Stimulated activated CD8-positive, alpha-beta memory T cell treated with anti-CD3 and anti-CD28 coated beads, Interleukin-7, amount 100 ng/mL, for 48 hours (primary cell): ENCODE measurements at places on chromosomes 7 and 10.

DNA sequence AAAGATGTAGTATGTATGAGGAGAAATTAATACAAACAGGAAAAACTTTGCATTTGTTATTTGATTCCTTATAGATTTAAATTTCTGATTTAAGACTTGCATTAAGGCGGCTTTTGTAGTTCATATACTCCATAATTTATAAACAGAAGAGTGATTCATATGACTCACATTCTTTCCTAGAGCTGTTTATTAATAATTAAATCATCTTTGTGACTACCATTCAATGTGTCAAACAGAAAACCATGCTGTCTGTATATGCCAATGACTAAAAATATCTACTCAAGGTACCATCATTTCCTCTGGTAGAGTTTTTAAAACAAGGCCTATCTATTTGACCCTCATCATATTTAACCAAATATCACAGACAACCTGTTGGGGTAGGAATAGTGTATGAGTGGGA is 501.7 kb downstream of the PARD3 start:
- no peak for DNase-seq

DNA sequence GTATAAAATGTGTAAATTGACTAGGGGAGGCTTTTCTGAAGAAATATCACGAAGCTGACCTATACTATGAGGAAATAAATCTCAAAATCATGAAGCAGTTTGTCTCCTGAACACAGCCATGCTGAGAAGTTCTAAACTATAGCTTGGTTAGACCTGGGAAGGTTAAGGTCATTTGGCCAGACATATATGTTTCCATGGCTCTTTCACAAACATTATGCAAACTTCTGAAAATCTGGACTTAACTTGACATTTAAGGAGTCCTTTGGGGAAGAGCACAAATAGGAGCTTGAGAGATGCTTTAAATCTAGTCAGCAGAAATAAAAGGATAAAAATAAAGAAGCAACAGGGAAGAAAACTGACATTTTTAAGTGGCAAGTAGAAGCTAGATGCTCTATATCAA is 115.9 kb upstream of the MEOX2 start:
- no peak for DNase-seq

- no peak for DNase-seq
Observed at GRCh38 chr10:100307684-100308083, 21.2 kb upstream of the BLOC1S2 start.

- DNase-seq, result no peak
Observed at GRCh38 chr7:42693722-42694121, 218.1 kb downstream of the C7orf25 start.

GRCh38 chr10:55214608-55215007 is 413.6 kb upstream of the PCDH15 start:
- no peak for DNase-seq

GRCh38 chr10:132897516-132898381 is 44.6 kb downstream of the CFAP46 start:
- no peak for DNase-seq

DNA sequence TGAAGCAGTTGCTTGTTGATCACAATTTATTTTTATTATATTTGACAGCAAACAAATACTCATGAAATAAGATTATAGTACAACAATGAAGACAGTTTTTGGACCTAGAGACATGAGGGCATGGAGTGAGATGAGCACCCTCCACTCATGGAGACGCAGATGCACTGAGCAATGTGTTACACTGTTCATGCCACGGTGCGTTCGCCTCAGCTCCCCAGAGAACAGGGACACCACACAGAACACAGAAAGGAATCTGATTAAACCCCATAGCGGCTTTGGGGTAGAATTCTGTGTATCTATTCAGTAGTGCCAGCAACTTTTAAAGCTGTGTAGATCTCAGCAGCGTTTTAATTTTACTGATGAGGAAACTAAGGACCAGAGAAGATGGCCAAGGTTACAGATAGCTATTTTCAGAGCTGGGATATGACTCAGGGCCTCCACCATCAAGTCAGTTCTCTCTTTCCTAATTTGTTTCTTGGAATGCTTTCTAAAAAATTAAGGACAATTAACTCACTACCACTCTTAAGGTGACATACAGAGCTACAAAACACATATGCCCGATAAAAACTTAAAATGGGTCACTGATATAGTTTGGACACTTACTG is 33.6 kb downstream of the FAM25A start:
- DNase-seq, result no peak

GRCh38 chr10:7928536-7928935 is 110.2 kb downstream of the TAF3 start:
- no peak for DNase-seq

DNA sequence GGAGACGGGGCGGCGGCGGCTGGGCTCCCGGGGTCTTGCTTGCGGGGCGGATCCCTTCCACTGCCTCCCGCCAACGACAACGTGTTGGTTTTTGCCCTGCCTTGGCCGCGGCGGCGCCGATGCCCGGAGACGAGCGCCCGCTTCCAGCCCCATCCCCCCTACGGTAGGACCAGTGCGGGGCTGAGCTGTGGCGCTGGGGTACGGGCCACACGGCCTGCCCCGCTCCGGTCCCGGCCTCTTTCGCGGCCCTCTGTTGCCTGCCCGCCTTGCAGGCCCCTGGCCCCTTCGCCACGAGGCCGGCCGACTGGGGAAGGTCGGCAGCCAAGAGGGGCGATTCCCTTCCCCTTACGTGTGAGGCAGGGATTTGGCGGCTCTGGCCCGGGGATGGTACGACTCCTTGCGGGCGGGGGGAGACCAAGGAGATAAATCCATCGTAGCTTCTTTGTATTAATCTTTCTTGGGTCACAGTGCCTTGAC is 488 bp downstream of the EIF4H start:
- DNase-seq, result peak; percentile 5

GRCh38 chr7:21771266-21771665 is 174.4 kb downstream of the CDCA7L start:
- no peak for DNase-seq

- DNase-seq, result no peak
Observed at GRCh38 chr10:71234970-71235685, 22.8 kb downstream of the UNC5B start.

GRCh38 chr10:123156078-123156477 is 1.9 kb downstream of the BUB3 start:
- DNase-seq, result no peak

GRCh38 chr7:99002148-99002826 is 124.0 kb downstream of the TRRAP start:
- DNase-seq, result no peak

DNA sequence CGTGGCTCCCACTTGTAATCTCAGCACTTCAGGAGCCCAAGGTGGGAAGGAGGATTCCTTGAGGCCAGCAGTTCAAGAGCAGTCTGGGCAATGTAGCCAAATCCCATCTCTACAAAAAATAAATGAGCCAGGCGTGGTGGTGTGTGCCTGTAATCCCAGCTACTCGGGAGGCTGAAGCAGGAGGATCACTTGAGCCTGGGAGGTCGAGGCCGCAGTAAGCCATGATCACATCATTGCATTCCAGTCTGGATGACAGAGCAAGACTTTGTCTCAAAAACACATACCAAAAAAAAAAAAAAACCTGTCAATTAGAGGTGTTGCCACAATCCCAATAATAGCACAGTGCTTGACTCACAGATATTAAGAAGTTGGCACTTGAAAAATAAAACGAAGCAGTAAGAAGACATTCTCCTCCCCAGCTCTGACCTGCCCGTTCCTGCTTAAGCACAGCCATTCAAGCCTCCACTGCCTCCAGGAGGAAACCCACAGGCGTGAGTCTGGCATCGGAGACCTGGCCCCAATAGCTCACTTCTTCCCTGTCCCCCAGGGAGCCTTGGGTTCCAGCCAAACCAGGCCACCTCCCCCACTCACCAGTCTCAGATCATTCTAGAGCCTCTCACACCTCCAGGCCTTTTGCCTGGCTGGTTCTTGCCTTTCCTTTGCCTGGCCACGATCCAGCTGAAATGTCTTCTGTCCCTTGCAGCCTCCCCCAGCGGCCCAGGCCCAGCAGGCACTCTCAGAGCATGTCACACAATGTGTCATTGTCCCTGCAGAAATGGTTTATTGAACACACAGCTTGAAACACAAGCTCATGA is 45.3 kb upstream of the GTF2I start:
- no peak for DNase-seq

DNA sequence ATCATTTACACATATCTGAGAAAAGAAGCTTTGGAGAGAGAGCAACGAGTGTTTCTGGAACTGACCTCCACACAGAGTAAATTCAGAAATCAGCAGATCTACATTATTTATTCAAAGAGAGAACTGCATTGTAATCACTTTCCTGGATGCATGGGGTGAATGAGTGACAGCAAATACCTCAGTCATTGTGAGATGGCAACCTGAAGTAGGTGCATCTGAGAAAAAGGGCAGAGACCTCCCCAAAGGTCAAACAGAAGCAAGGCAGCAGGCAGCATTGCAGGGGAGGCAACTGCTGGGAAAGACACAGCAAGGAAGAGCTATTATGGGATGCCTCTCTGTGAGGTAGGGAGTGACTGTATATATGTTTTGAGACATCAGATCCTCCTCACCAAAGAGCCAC is 26.5 kb upstream of the SMIM30 start:
- DNase-seq, result no peak

- DNase-seq, result no peak
Observed at GRCh38 chr7:47516985-47517600, 64.8 kb downstream of the TNS3 start.

- no peak for DNase-seq
Observed at GRCh38 chr10:133241501-133242205, 4.0 kb downstream of the VENTX start.

GRCh38 chr7:134780166-134780828 is 863 bp downstream of the CALD1 start:
- no peak for DNase-seq

DNA sequence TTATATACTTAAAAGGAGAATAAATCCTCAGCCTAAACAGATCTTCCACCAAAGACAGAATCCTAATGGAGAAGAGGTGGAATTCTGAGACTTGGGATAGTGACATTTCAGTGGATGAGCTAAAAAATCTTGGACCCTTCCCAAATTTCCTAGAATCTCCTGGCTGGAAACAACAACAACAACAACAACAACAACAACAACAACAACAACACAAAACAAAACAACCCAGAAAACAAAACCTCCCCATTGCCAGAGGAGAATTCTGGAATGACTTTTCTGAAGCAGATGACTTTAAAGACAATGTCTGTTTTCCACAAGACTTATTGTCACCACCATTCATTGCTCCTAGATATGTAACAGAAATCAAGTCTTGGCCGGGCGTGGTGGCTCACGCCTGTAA is 322.1 kb downstream of the ARL4A start:
- no peak for DNase-seq

- DNase-seq, result no peak
Observed at GRCh38 chr7:112404321-112404720, 45.9 kb upstream of the IFRD1 start.

- DNase-seq, result no peak
Observed at GRCh38 chr7:12474035-12474434, 70.4 kb upstream of the VWDE start.

- DNase-seq, result no peak
Observed at GRCh38 chr7:134451656-134452055, 7.2 kb downstream of the AKR1B1 start.
